NCI-H69 (cell line): ENCODE measurements at places on chromosomes 16 and 17.
A peak's percentile ranks its signal among the peaks of the same experiment; 100 is the strongest.

DNA sequence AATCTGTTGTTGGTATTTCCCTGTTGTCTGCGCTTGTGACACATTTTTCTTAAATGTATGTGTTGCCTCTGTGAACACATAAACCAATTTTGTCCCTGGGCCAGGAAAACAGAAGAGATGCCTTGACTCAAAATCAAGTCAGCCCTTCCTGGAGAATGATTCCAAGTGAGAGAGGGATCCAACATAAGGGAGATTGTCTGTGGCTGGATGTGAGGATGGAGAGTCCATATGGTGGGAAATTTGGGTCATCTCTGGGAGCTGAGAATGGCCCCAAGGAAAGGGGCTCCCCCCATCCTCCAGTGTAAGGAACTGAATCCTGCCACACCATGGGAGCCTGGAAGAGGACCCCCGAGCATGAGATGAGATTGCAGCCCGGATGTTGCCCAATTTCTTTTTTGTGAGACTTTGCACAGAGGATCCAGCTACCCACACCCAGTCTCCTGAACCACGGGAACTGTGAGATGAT, 13.5 kb downstream of the CRYM start:
- DNase-seq = no peak

DNA sequence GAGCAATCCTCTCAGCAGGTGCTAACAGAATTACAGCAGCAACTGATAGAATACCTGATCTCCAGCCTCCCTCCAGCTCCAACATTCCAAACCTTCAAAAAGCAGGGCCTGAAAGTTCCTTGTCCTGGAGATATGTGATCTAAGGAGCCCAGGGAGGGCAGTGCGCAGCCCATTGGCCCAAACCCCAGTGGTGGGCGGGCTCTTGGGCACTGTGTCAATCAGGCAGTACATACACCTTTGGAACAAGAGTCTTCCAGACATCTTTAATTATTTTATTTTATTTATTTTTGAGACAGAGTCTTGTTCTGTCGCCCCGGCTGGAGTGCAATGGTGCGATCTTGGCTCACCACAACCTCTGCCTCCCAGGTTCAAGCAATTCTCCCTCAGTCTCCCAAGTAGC, 24.2 kb downstream of the SLC12A3 start:
- DNase-seq = no peak

- no peak for DNase-seq
Measured at GRCh38 chr16:53142823-53143568, 88.2 kb downstream of the CHD9 start.

- no peak for DNase-seq
Measured at GRCh38 chr17:6752068-6752909, 3.6 kb upstream of the XAF1 start.

DNA sequence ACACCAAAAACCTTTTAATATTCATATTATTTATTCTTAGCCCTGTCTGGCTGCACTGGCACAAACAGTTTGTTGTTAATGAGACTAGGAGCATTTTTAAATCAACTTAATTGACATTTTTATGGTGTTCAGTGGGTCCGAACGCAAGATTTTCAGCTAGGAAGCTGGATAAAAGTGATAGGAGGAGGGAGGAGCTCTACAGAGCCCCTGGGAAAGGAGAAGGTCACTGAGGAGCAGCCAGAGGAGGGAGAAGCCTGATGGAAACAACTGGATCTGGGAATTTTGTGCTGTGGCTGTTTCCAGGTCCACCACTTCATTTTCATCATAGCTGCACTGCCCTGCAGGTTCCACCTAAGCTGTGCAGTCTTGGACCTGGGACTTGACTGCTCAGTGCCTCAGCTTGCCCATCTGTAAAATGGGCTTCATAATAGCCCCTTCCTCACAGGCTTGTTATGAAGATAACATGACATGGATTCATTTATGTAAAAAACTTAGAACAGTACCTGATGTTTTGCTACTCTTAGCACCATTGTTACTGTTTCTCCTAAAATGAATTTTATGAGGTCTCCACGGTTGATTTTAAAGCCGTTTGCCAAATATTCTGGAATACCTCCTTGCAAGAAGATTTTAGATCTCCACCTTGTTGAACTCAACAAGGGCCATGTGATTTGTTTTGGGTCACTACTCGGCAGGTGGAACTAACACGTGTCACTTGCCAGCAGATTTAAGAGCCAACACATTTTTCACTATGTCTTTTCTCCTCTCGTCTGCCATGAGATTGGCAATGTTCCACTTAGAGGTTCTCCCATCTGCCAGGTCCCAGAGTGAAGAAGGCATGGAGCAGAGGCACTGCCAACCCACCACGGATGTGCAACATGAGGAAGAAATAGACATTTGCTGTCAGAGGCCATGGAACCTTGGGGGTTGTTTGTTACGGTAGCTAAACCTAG, 18.7 kb upstream of the GRIN2A start:
- DNase-seq = no peak

DNA sequence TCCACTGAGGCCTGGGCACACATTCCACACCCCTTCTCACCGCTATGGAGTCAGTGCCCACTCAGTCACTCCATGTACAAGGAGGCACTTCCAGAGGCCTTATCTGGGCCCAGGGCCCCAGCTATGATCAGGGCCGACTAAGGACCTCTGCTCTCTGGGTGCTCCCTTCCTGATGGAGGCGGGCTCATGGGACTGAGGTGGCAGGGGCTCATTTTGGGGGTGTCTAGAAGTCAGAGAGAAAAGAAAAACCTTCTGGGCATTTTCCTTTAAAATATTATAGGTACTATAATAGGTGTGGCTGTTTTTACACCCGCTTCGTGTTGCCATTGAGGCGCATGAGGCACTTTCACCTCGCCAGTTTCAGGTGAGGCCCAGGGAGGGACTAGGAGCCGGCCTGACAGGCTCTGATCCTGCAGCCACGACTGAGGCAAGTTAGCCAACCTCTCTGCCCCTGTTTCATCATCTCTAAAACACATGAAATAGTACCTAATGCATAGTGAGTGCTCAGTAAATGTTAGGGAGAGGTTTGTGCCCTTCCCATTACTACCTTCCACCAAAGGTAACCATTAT, 14.4 kb downstream of the B9D1 start:
- no peak for DNase-seq

DNA sequence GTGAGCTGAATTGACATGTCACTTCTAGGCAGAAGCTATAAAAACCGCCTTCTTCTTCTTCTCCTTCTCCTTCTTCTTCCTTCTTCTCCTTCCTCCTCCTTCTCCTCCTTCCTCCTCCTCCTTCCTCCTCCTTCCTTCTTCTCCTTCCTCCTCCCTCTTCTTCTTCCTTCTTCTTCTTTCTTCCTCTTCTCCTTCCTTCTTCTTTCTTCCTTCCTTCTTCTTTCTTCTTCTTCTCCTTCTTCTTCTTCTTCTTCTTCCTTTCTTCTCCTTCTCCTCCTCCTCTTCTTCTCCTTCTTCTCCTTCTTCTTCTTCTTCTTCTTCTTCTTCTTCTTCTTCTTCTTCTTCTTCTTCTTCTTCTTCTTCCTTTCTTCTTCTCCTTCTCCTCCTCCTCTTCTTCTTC, 4.8 kb upstream of the FBXL19 start:
- DNase-seq = no peak

GRCh38 chr17:58328195-58329034, at the start of gene TSPOAP1:
Gene TSPOAP1 (minus strand): TSS chr17:58328795. CDS start chr17:58327920, 875 bp downstream.
- peak; percentile 20 for DNase-seq
